ENCODE measurements at places on chromosomes 3 and 15.

DNA sequence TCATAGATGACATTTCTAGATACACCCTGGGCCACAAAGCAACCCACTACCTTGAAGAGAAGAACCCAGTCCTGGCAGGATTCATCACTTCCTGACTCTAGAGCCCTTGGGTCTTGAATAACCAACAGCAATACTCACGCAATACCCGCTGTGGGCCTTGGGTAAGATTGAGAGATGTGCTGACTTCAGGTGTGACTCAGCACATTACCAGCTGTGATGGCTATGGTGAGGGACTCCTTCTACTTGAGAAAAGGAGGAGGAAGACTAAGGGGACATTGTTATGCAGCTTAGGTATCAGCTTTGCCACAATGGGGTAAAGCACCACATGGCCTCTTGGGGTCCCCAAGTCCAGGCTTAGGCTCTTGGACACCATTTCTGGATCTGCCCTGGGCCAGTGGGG lies 14.9 kb downstream of the C3orf33 start:
- H3K36me3 ChIP-seq = peaks cover 2% of the 10 kb centered on the region
- H3K4me1 ChIP-seq = 0 out of 2 replicates have a peak, but pooled peaks cover 7% of the 10 kb centered on the region

DNA sequence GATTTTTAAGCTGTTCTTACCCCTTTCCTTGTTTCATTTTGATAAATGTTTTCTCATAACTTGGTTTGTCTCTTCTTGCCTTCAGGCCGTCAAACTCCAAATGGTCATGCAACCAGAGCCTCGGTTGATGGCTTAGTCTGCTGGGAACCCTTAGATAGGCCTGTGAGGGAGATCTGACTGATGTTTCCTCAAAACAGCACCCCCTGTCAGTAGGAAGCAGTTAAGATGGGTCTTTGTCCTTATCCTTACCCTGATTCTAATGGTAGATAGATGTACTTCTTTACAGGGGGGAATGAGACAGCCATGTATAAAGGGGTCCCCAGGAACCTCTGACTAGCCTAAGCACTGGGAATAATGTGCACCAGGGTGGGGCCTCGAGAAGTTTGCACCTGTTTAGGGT lies 16.3 kb upstream of the OR5H1 start:
- H3K27ac ChIP-seq = no peak overlapping the region
- no peaks in the 10 kb centered on the region for H3K36me3 ChIP-seq
- H3K4me1 ChIP-seq = no peaks in the 10 kb centered on the region
- H3K4me3 ChIP-seq = no peak overlapping the region

DNA sequence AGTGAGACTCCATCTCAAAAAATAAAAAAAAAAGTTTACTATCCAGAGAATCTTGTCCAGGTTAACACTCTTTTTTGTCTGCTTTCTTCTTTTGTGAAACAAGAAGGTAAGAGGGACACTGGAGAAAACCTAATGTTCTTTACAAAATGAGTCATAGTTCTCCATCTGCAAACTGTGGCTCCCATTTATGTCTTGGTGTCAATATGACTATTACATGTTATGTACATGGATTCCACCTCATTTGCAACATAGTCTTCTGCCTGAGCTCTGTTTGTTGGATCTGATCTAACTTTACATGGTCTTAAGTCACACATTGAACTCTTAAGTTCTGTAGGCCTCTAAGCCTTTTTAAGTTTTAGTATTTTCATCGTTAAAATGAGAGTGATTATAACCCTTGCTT lies 421.2 kb upstream of the TPRG1 start:
- no peak overlapping the region for H3K4me3 ChIP-seq
- no peaks in the 10 kb centered on the region for H3K36me3 ChIP-seq
- H3K4me1 ChIP-seq = peaks cover 46% of the 10 kb centered on the region
- DNase-seq = no peak

GRCh38 chr3:166955201-166955939 lies 424.7 kb downstream of the ZBBX start:
- no peaks in the 10 kb centered on the region for H3K36me3 ChIP-seq
- no peak overlapping the region for H3K4me3 ChIP-seq
- no peaks in the 10 kb centered on the region for H3K4me1 ChIP-seq
- no peak overlapping the region for H3K27ac ChIP-seq

DNA sequence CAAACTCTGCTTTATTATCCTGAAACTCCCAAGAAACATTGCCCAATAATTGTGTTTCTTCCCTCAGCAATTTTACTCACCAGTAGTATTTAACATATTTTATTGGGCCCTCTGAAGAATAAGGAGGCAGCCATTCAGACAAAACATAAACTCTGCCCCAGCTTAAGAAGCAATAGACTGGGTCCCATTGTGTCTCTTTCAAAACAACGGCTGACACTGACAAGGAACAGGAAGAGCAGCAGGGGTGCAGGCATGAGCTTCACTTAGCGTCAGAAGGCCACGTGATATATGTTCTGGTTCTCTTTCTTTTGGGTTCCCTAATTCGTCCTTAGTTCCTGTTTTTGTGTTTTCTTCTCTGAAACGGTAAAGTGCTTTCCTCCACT lies 242.3 kb downstream of the FHIT start:
- H3K4me3 ChIP-seq = no peak overlapping the region
- DNase-seq = no peak
- no peak overlapping the region for H3K27ac ChIP-seq

GRCh38 chr15:34725556-34725955 lies 29.2 kb downstream of the GJD2 start:
- no peak for DNase-seq
- peaks cover 6% of the 10 kb centered on the region for H3K27me3 ChIP-seq
- H3K36me3 ChIP-seq = no peaks in the 10 kb centered on the region
- no peak overlapping the region for H3K27ac ChIP-seq
- H3K4me1 ChIP-seq = peaks cover 14% of the 10 kb centered on the region

DNA sequence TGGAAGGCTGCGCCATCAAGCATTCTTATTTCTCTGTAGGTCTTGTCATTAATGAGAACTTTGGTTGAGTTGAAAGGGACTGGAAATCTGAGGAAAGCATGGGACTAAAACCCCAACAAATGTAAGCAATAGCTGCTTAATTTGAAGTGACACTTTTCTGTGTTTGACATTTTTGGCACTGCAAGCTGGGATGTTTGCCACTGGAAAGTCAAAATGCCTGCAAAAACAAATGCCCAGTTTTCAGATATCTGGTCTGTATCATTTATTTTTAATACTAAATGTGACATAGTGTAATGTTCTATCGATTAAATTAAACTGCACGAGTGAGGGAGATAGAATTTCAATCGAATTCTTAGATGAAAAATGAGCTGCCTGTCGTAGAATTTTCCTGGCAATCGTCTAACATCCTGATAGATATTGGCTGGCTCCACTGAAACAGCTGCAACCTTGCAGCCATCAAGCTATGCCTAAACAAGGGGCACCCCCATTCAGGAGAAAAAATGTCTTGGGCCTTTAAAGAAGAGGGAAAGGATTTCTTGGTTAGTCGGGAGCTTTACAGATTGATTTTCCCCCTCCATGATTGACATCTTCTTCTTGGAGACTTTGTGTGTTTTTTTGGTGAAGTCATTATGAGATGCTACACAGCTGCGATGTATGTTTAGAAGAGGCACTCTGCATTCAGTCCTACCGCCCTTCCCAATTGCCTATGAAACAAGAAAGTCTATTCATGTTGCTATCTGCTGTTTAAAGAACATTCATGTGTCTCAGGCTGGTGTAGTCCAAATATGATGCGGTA lies 316.7 kb upstream of the TBL1XR1 start:
- peak overlapping the region; percentile 88 for H3K27ac ChIP-seq
- H3K27me3 ChIP-seq = no peaks in the 10 kb centered on the region
- no peak overlapping the region for H3K4me3 ChIP-seq
- peaks cover 80% of the 10 kb centered on the region for H3K4me1 ChIP-seq
- no peak for DNase-seq

DNA sequence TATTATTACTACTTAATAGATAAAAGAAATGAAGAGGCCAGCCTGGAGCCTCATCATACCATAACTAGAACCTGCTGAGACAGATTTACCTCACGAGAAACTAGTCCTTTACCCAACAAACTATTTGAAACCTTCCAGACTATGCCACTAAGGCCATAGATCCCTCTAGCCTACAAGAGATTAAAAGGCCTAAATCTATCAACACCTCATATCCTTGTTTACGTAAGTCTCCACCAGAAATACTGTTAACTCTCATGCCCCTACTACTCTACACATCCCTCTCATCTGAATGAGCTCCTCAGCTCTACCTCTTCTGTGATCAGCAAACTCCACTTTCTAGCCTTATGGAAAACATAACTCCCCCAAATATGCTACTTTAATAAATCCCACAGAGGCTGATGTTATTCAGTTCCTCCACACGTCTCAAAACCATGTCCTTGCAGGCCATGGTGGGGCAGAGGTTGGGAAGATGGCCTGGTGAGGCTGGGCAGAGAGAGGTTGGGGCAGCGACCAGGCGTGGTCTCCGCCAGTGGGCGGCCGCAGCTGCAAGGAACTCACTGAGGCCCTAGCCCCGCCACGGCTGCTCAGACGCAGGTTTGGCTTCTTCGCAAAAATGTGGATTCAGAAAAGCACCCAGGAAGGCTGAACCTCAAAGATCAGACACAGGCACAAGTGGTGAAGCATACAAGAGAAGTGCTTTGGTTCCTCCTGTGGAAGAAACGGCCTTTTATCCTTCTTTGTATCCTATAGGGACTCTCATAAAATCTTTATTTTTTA lies 65.8 kb downstream of the GSK3B start:
- no peaks in the 10 kb centered on the region for H3K27me3 ChIP-seq
- no peak for DNase-seq
- H3K4me3 ChIP-seq = no peak overlapping the region
- H3K36me3 ChIP-seq = no peaks in the 10 kb centered on the region

DNA sequence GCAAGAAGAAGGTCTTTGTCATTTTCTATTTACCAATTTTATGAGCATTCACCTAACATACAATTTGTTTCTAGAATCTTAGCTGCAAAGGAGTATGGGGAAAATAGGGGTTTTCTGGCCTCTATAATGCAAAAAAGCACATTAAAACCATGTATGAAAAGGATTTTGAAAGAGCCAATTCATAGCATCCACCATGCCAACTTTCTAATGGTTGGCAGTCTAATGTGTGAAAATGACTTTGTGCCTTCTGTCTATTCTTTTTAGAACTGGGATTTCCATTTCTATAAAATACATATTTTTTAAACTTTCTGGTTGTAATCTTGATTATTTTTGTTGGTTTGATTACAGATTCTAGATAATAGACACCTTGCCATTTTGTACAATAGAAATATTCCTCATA lies 333.7 kb upstream of the CNTN6 start:
- H3K36me3 ChIP-seq = no peaks in the 10 kb centered on the region
- no peak overlapping the region for H3K4me3 ChIP-seq
- no peaks in the 10 kb centered on the region for H3K4me1 ChIP-seq
- no peak for DNase-seq
- H3K27me3 ChIP-seq = no peaks in the 10 kb centered on the region

DNA sequence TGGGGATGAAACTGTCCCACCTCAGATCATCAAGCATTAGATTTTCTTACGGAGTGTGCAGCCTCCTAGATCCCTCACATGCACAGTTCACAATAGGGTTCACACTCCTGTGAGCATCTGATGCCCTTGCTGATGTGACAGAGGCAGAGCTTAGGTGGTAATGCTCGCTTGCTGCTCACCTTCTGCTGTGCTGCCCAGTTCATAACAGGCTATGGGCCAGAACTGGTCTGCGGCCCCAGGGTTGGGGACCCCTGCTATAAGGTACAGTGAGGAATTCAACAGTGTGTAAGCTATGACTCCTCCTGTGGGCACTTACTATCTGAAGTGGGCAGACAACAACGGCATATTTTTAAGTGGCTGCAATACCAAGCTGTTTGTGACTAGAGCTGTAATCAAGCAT lies 187.9 kb upstream of the BHLHE40 start:
- H3K27me3 ChIP-seq = no peaks in the 10 kb centered on the region
- no peaks in the 10 kb centered on the region for H3K4me1 ChIP-seq
- peaks cover 8% of the 10 kb centered on the region for H3K36me3 ChIP-seq
- H3K4me3 ChIP-seq = no peak overlapping the region

GRCh38 chr3:97928986-97929385 lies 43.2 kb downstream of the RIOX2 start:
- H3K4me1 ChIP-seq = peaks cover 11% of the 10 kb centered on the region
- no peak overlapping the region for H3K4me3 ChIP-seq
- peaks cover 3% of the 10 kb centered on the region for H3K36me3 ChIP-seq
- no peaks in the 10 kb centered on the region for H3K27me3 ChIP-seq
- DNase-seq = no peak

DNA sequence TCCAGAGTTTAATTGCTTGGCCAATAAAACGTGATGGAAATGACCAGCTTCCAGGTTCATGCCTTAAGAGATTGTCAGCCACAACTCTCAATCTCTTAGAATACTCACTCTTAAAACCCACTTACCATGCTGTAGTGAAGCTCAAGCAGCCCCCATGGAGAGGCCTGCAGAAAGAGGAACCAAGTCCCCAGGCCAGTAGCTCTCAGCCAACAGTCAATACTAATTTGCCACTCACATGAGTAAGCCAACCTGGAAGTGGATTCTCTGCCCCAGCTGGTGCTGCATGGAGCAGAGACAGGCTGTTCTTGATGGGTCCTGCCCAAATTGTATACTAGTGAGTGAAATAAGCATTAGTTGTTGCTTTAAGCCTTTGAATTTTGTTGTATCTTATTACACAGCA lies 155.9 kb downstream of the OXSM start:
- H3K27ac ChIP-seq = no peak overlapping the region
- no peak overlapping the region for H3K4me3 ChIP-seq
- H3K4me1 ChIP-seq = no peaks in the 10 kb centered on the region
- no peak for DNase-seq
- H3K36me3 ChIP-seq = no peaks in the 10 kb centered on the region

DNA sequence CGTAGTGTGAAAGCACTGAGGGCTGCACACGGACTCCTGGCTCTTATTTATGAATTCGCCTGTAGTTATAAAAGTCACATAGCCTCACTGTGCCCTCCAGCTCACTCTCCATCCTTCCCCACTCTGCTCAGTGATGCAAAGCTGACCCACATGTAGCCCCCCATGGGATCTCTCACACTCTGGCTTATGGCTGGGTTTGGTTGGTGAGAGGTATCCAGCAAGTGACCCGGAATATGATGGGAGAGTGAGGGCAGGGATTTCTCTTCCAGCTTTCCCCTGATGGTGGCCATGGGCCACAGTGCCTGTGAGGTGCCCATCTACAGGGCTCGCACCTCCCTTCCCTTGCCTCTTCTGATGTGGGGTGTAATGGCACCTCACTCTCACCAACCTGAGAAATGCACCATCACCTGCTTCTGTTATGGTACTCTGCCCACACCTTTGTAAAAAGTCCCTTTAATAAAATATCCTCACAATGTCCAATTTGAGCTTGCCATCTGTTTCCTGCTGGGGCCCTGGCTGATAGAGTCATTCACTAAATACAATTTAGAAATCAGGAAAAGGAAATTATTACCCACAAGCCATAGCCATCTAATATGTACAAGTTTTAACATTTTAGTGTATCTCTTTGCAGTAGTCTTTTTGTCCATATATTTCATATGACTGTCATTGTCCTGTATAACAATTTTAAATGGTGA lies 93.6 kb downstream of the SCN11A start:
- H3K27me3 ChIP-seq = no peaks in the 10 kb centered on the region
- H3K27ac ChIP-seq = no peak overlapping the region
- no peak overlapping the region for H3K4me3 ChIP-seq
- no peak for DNase-seq
- no peaks in the 10 kb centered on the region for H3K4me1 ChIP-seq
- no peaks in the 10 kb centered on the region for H3K36me3 ChIP-seq

Measured in HepG2 (cell line).